Hematopoietic multipotent progenitor cell (in vitro differentiated cells): ENCODE measurements at places on chromosomes 6 and 20.

DNA sequence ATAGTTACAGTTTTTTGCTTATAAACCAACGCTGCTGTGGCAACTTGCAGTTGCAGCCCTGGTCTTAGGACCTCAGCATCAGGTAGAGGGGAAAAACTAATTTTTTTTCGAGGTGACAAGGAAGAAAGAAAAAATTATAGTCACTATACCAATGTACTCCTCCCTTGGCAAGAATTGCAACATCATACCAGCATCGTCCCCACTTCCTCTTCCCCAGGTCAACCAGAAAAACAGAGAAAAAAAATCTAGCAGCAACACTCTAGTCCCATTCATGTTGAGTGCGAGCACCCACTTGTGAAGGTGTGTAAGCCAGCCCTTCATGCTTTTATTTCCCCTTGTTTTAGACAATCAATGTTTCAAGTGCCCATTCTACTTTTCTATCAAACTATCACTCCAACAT lies 13.1 kb upstream of the DCBLD1 start:
- no peak for DNase-seq

DNA sequence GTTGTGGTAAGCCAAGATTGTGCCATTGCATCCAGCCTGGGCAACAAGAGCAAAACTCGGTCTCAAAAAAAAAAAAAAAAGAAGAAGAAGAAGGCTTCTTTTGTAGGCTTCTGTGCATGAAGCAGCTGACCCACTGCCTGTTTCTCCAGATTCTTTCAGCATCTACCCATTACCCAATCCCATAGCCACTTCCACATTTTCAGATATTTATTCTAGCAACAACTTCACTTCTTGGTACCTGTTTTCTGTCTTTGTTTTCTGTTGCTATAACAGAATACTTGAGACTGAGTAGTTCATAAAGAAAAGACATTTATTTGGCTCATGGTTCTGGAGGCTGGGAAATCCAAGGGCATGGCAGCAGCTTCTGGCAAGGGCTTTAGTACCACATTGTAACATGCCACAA lies 95.3 kb upstream of the SGK1 start:
- DNase-seq: no peak

DNA sequence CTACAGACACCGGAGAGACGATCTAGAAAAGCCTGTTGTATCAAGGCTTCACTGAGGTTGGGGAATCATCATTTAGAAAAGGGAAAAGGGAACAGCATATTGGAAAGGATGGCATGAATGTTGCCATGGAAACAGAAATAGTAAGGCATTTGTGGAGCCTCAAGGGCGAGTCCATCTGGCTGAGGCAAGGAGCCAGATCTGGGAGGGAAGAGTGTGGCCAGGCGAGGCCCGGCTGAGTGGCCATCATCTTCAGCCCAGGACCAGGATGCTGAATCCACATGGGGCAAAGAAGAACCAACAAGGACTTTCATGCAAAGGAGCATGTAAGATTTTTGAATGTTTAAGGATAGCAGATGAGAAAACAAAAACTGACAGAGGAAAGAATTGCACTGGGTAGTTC lies 85.8 kb downstream of the MAP3K5 start:
- no peak for DNase-seq

DNA sequence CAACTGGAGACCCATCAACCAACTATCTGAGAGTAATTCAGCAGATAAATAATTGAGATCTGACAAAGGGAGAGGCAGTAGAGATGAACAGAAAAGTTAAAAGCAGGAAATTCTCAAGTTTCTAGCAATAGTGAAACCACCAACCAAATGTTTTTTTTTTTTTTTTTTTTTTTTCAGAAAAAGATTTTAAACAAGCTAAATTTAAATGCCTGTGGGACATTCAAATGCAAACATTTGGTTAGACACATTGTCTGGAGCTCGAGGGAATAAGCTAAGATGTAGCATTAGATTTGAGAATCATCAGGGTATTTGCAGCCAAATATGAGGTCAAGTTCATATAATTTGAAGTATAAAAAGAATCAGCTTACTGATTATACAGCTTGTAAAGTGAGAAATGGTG lies 16.4 kb downstream of the RANBP9 start:
- no peak for DNase-seq

DNA sequence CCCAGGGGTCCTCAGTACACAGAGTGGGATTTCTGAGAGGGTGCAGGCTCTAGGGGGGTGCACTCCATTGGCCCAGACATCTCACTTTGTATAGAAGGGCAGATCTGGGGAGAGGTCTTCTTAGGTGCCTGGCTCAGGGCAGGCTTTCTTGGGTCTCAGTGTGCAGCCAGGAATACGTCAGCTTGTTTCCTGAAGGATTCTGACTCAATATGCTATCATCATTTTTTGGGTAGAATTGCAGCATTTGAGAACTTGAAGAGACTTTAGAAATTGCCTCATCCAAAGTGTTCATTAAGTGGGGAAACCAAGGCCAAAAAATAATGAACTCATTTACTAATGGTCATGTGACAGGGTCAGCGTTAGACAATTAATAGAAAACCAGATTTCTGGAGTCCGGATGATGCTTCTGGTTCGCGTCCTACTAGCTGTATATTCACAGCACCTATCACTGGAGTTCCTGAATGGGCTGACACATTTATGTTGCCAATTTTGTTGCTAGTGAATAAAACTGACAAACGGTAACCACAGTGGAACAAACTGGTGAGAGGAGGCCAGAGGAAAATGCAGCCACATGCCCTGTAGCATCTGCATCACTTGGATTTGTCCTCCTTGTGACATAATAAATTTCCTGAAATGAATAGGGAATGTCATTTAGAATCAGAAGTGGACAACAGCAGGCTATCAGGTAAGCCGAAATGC lies 238.9 kb downstream of the TBC1D7 start:
- DNase-seq: peak; percentile 50
